ENCODE measurements at places on chromosomes 2 and 18.
A peak's percentile ranks its signal among the peaks of the same experiment; 100 is the strongest.

- no peak overlapping the region for H3K27ac ChIP-seq
- no peak overlapping the region for H3K4me3 ChIP-seq
- DNase-seq: peak; percentile 21
- no peaks in the 10 kb centered on the region for H3K27me3 ChIP-seq
- H3K4me1 ChIP-seq: no peaks in the 10 kb centered on the region
- no peaks in the 10 kb centered on the region for H3K36me3 ChIP-seq
Observed at GRCh38 chr18:30280861-30281470, 761.6 kb downstream of the DSC3 start.

GRCh38 chr2:187988348-187988747 lies 303.3 kb upstream of the GULP1 start:
- no peak for DNase-seq
- H3K27ac ChIP-seq: no peak overlapping the region
- no peaks in the 10 kb centered on the region for H3K4me1 ChIP-seq
- no peaks in the 10 kb centered on the region for H3K27me3 ChIP-seq

DNA sequence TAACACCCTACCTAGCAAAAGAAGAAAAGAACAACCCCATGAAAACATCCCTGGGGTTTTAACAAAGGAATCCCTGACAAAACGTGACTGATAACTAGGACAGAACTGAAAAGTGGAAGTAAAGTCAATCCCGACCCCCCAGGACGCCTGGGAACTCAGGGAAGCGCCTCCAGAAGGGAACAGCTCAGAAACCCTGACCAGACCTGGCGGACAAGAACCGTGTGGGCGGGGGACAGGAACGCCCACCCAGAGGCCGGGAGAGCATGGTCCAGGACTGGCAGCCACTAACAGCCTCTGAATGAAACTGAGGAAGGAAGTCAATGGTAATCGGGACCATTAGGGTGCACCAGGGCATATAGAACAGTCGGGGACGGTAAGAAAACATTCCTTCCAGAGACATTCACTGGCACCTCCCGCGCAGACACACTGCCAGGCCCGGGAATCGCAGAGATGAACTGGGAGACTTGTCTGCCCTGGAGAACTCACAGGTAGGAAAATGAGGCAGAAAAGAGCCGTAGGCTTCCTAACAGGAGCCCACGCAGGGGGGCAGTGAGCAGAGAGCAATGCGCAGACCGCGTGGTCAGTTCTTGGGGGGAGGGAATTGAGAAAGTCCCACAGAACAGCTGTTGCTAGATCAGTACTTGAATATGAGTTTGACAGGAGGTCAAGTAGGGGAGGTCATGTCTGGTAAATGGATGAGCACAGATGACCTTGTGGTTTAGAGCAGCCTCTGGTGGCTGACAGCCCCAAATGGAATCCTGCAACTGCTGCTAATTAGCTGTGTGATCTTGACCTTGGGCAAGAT lies 1.3 kb upstream of the TBC1D8 start:
- no peak overlapping the region for H3K27ac ChIP-seq
- H3K27me3 ChIP-seq: peaks cover 19% of the 10 kb centered on the region
- H3K36me3 ChIP-seq: no peaks in the 10 kb centered on the region

DNA sequence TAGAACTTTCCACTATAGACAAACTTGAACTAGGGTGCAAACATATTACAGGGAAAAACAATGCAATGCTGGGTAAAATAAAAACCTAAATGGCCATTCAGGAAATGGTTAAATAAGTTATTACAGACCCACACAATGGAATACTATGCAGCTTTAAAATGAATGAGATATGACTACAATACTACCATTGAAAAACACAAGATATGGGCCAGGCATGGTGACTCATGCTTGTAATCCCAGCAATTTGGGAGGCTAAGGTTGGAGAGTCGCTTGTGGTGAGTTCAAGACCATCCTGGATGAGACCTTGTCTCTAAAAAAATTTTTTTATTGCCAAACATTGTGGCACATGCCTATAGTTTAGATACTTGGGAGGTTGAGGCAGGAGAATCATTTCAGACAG lies 6.8 kb downstream of the PECR start:
- no peak for DNase-seq
- no peak overlapping the region for H3K27ac ChIP-seq
- no peaks in the 10 kb centered on the region for H3K4me1 ChIP-seq
- H3K27me3 ChIP-seq: no peaks in the 10 kb centered on the region
- H3K36me3 ChIP-seq: no peaks in the 10 kb centered on the region
- H3K4me3 ChIP-seq: no peak overlapping the region

GRCh38 chr18:2776601-2777000 lies 70.2 kb upstream of the EMILIN2 start:
- H3K27me3 ChIP-seq: no peaks in the 10 kb centered on the region
- no peaks in the 10 kb centered on the region for H3K4me1 ChIP-seq
- H3K4me3 ChIP-seq: no peak overlapping the region

DNA sequence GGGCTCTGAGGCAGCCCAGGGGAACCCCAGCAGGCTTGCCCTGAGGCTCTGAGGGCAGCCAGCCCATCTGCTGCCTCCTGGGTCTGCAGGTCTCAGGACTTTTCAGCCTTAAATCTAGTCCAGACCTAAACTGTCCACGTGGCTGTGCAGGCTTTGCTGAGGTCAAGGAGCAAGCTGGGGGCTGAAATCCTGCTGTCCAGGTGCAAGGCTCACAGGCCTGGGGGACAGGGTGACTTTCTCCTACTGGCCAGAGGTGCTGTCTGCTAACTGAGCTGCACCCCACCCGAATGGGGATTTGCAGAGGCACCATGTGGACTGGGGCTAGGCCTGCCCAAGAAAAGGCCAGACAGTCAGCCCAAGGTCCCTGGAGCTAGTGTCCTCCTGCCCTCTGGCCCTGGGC lies 32.1 kb downstream of the SDC1 start:
- no peak overlapping the region for H3K4me3 ChIP-seq
- no peak overlapping the region for H3K27ac ChIP-seq
- H3K27me3 ChIP-seq: no peaks in the 10 kb centered on the region
- no peak for DNase-seq
- no peaks in the 10 kb centered on the region for H3K36me3 ChIP-seq
- no peaks in the 10 kb centered on the region for H3K4me1 ChIP-seq

DNA sequence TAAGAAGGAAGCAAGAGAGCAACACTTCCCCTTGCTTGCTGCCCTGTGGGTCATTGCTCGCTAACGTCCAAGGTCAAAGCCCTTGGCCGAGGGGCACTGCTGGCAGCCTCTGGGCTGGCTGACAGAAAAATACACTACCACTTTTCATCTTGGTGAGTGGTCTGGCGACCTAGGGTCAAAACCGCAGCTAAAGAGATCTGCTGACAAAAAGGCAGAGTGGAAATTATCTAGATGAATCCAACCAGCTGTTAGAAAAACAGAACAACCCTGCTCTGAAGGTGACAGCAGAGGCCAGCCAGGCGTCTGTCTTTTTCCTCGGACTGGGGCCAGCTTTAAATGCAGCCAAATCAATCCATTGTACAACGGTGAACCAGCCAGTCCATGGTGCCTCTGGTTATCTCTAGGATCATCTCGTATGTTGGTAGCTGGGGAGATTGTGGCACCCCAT lies 92.6 kb downstream of the CD8B2 start:
- peaks cover 15% of the 10 kb centered on the region for H3K27me3 ChIP-seq
- no peak for DNase-seq
- peaks cover 11% of the 10 kb centered on the region for H3K4me1 ChIP-seq
- no peak overlapping the region for H3K27ac ChIP-seq

- peak; percentile 95 for DNase-seq
- no peaks in the 10 kb centered on the region for H3K36me3 ChIP-seq
Observed at GRCh38 chr2:207330912-207331311, 165.2 kb upstream of the KLF7 start.

DNA sequence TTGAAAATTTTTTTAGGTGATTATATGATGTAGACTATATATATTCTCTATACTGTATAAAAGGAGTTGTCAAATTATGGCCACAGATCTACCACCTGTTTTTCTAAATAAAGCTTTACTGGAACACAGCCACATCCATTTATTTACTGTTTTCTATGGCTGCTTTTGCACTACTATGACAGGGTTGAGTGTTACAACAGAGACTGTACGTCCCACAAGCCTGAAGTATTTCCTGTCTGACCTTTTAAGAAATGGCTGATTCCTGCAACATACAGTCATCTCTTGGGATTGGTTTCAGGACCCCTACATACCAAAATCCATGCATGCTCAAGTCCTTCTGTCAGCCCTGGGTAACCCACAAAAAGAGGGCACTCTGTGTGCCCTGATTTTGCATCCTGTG lies 508.3 kb downstream of the TSN start:
- H3K4me1 ChIP-seq: no peaks in the 10 kb centered on the region
- H3K27ac ChIP-seq: no peak overlapping the region
- H3K27me3 ChIP-seq: no peaks in the 10 kb centered on the region

All from astrocyte (in vitro differentiated cells and primary cell).